ENCODE measurements at places on chromosomes 7 and 10. TPM values are rescaled to one million over a fixed set of nuclear protein-coding genes. Genes with fewer than 3 reads are reported as not detected.

Gene TMEM196
- 0.29 TPM for total RNA-seq

Gene ITPRID1
- total RNA-seq, result not detected

Gene GPR26
- total RNA-seq, result not detected

Gene ZPBP
- total RNA-seq, result not detected

Gene SFR1
- total RNA-seq, result 6.5 TPM

GRCh38 chr7:157543276-157543675 is 206.5 kb downstream of the DNAJB6 start:
- DNase-seq, result no peak

DNA sequence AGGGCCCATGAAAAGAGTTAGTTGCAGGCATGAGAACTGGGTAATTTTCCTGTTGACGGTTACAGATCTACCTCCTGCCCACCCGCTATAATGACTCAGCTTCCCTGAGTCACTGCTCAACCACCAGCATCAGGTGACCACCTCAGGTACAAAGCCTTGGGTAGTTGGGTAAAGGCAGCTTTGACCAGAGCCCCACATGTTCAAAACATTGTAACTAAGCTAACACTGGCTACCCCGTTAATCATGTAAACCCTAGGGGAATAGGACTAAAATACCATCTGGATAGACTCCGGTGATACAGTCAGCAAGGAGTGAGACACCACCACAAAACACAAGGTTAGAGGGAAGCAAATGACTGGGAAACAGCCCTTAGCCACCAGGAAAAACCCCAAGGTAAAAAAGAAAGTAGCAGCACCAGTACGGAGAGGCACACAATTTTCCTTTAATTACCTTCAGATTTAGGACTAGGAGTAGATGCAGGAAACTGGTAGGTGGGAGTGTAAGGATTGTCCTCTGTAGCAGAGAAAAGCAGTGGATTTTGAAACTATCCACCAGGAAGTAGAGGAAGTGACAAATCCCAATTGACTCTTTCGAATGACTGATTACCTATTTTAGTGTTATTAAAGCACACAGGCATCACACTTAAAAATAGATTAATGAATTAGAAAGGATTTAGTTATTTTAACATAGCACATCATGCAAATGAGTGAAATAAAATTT is 103.5 kb upstream of the PDLIM1 start:
- no peak for DNase-seq

GRCh38 chr10:22978287-22978686 is 50.4 kb downstream of the ARMC3 start:
- no peak for DNase-seq

DNA sequence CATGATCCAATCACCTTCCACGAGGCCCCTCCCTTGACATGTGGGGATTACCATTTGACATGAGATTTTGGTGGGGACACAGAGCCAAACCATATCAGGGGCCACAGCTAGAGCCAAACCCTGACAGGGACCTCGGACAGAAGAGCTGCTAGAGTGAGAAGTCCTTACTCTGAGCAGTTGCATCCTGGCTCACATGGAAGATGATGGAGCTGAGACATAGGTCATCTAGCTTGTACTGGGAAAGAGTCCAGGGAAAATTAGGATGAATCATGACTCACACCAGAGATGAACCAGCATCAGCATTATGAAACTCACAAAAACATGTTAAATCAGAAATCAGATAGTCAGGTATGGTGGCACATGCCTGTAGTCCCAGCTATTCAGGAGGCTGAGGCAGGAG is 12.8 kb upstream of the FMC1 start:
- no peak for DNase-seq

DNA sequence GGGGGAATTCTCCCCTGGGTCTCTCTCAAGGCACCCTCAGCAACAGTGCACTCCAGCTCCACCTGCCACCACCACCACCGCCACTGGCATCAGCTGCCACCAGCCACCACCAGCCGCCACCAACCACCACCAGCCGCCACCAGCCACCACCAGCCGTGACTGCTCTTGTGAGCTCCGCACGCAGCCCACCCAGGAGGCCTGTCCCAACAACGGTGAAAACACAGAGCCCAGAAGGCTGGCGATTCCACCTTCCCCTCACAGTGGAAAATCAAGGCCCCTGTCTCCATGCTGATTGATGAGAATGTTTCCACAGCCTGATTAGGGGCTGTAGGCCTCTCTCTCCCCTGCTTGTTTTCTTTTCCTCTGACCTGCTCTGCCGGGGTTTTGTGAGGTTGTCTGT is 41.1 kb downstream of the COBL start:
- no peak for DNase-seq

DNA sequence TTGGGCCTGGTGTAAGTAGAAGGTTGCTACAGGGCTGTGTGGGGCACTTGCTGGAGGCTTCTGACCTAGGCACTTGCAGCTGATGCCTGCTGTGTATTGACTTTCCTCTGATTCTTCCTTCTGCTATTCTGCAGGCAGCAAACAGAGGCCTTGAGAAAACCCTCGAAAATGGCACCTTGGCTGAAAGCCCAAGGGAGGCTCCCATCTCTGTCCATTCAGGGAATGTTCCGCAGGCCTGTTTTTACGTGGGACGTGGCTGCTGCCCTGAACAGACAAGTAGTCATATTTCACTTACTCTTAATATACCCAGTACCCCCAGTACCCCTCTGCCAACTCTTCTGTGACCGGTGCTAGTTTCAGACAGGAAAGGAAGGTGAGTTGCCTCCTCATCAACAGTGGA is 664.7 kb downstream of the INHBA start:
- DNase-seq, result no peak

- no peak for DNase-seq
Measured at GRCh38 chr10:52213321-52213752, 100.7 kb upstream of the DKK1 start.

GRCh38 chr7:37107047-37107750 is 341.5 kb downstream of the ELMO1 start:
- DNase-seq, result no peak

- DNase-seq, result no peak
Measured at GRCh38 chr10:12588091-12588860, 238.9 kb downstream of the CAMK1D start.

Measured in aorta (tissue), 5 donors.